ENCODE measurements at places on chromosomes 1 and 21.

GRCh38 chr1:2582391-2582790, 4.2 kb upstream of the PRXL2B start:
- DNase-seq = no peak

DNA sequence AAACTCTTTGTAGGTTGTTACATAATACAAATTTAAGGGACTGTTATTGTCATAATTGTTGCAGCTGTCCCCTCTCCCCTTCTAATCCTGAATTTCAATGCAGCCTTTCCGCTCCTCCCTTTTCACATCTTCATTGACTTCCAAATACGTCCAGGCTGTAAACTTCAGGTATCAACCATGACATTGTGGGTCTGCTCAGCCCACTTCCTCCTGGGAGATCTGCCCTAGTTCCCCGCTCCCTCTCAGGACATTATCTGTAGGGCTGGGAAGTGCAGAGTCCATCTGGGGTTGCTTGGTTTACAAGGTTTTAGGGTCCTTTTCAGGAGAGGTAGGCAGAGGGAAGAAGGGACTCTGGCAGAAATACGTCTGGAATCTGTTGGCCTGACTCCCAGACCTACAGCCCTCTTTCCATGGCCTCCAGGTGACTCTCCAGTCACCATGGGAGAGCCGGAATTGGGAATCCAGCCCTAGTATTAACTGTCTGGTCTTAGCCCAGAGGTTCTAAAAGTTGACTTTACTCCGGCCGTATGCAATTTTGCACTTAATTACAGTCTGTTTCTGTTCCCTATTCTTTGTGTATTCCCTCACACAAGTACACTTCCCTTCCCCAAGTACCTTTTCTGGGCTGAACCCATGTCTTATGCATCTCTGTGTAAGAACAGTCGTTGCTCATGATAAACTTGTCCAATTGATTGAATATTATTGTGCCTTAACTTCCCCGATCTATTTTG, 4.7 kb upstream of the DENND2D start:
- no peak for DNase-seq

DNA sequence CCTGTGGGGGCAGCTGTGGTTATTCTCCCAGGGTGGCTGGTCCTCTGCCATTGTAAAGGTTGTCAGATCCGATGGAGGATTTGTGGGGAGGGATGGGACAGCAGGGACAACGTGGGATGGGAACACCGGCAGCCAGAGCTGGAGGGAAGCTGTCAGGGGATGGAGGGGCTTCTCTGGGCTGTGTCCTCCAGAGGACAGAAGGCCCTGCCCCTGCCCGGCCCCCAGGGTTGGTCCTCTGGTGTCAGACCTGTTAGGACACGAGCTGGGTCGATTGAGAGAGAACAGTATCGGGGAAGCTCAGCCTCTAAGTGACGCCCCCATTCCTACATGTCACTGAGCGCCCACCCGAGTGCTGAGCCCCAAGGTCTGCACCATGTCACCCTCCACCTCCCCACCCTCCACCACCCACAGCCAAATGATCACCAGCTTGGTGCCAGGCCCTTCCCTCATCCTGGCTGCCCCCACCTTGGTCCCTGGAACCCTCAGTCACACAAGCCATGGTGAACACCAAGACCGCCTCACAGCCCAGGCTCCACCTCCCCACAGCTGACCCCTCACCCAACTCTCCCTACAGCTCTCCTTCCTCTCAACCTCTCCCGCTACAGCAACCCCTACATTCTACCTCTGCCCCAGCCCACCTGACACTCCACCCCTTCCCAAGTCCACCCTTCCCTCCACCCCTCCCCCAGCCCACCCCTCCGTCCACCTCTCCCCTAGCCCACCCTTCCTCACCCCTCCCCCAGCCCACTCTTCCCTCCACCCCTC, 244.4 kb downstream of the MATN1 start:
- DNase-seq = no peak

- no peak for DNase-seq
Measured at GRCh38 chr1:119331190-119331515, 37.4 kb upstream of the HAO2 start.
